ENCODE measurements at places on chromosomes 13 and 19. TPM values are rescaled to one million over a fixed set of nuclear protein-coding genes. Genes with fewer than 3 reads are reported as not detected.
A peak's percentile ranks its signal among the peaks of the same experiment; 100 is the strongest.

KANK3 gene
- total RNA-seq, result 0.36 TPM

FPR1 gene
- not detected for total RNA-seq

IL17D gene
- 0.20 TPM for total RNA-seq

TSEN34 gene
- 8.5 TPM for total RNA-seq

DNA sequence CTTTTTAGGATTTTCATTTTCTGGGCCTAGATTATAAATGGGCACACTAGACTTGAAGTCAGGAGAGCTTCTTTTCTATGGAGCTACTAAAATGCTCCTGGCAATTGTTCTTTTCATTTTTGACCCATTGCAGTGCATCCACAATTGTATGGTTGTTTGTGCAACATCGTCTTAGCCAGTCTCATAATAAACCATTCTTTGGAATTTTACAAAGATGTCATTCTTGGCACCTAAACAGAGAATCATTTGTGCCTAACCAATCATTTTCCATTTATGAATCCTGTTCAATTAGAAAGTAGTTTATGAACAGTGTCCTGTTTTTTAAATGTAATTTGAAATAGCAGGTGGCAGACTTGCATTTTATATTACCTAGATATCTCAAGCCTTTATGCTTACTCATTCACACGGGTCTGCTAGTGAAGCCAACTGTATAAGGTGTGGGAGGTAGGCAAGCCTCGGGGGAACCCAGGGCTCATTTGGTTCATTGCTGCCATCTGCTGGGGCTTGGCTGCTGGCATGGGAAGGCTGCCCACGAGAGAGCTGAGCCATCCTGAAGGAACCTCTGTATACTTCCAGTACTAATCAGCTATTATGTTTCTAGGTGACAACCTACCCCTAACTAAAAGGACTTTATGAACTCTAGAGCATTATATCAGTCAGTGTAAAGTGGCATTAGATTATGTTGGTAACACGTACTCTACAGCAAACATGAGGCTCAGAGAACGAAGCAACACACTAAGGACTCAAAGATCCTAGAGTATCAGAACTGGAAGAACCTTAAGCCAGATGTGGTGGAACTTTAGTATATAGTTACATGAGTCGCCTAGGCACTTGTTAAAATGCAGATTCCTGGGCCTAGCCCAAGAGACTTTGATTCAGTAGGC is 60.0 kb downstream of the TPT1 start:
- H3K36me3 ChIP-seq, result peaks cover 25% of the 10 kb centered on the region
- H3K27ac ChIP-seq, result no peak overlapping the region
- H3K4me1 ChIP-seq, result peaks cover 5% of the 10 kb centered on the region
- DNase-seq, result peak; percentile 79
- H3K27me3 ChIP-seq, result no peaks in the 10 kb centered on the region

GRCh38 chr19:41702171-41702651 is 6.2 kb upstream of the CEACAM5 start:
- H3K27me3 ChIP-seq, result peaks cover 19% of the 10 kb centered on the region
- no peak overlapping the region for H3K27ac ChIP-seq
- peaks cover 2% of the 10 kb centered on the region for H3K4me1 ChIP-seq
- H3K36me3 ChIP-seq, result no peaks in the 10 kb centered on the region

GRCh38 chr13:71577127-71577526 is 289.9 kb downstream of the DACH1 start:
- H3K4me1 ChIP-seq, result no peaks in the 10 kb centered on the region
- no peaks in the 10 kb centered on the region for H3K27me3 ChIP-seq
- H3K4me3 ChIP-seq, result no peak overlapping the region
- DNase-seq, result no peak

GRCh38 chr19:11092181-11092538 is 2.9 kb downstream of the LDLR start:
- peaks cover 49% of the 10 kb centered on the region for H3K36me3 ChIP-seq
- peaks cover 62% of the 10 kb centered on the region for H3K4me1 ChIP-seq
- peak overlapping the region; percentile 94 for H3K27ac ChIP-seq
- DNase-seq, result peak; percentile 59

- H3K4me3 ChIP-seq, result peak overlapping the region; percentile 75
- no peak overlapping the region for H3K27ac ChIP-seq
- no peaks in the 10 kb centered on the region for H3K36me3 ChIP-seq
- peaks cover 5% of the 10 kb centered on the region for H3K27me3 ChIP-seq
- peak; percentile 10 for DNase-seq
Observed at GRCh38 chr13:26784704-26785639, 24.4 kb upstream of the GPR12 start.

DNA sequence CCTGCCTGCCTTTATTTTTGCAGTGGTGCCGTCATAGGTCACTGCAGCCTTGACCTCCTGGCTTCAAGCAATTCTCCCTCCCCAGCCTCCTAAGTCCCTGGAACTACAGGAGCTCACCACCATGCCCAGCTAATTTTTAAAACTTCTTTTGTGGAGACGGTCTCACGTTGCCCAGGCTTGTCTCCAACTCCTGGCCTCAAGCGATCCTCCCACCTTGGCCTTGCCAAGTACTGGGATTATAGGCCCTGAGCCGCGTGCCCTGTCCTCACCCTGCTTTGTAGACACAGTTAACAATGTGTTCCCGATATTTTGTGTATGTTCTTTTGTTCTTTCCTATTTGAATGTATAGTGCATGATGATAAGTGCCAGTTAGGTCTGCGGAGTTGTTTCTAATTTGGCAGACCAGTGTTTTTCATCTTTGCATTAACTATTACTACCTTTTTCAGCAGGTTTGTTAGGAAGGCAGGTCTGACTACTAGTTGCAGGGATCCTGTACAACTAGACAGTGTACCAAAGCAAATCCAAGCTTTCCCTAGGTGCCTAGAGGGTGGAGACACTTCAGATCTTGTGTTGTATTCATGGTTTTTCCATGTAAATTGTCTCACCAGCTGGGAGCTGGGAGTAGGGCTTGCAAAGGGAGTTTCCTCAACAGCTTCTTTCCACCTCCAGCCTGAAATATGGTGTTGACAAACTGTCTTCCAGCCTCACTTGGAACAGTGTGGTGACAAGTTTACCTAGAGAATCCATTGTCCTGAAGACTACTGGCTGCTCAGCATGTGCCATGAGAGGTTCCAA is 9.5 kb upstream of the WTIP start:
- H3K27me3 ChIP-seq, result no peaks in the 10 kb centered on the region
- peaks cover 31% of the 10 kb centered on the region for H3K36me3 ChIP-seq
- H3K27ac ChIP-seq, result no peak overlapping the region
- no peak for DNase-seq
- H3K4me1 ChIP-seq, result peaks cover 19% of the 10 kb centered on the region
- no peak overlapping the region for H3K4me3 ChIP-seq

GRCh38 chr19:19404879-19405860 is at the start of gene GATAD2A:
TSS of gene GATAD2A (plus strand) at chr19:19405675. CDS start at chr19:19465346, 59,671 bp downstream.
- H3K36me3 ChIP-seq, result no peaks in the 10 kb centered on the region
- H3K4me3 ChIP-seq, result peak within 1 kb of the TSS; percentile 86
- H3K27ac ChIP-seq, result peak within 1 kb of the TSS; percentile 91
- DNase-seq, result peak; percentile 88
- H3K27me3 ChIP-seq, result no peaks in the 10 kb centered on the region

GRCh38 chr13:114147803-114148520 is 15.5 kb upstream of the RASA3 start:
- peak overlapping the region; percentile 50 for H3K4me3 ChIP-seq
- no peaks in the 10 kb centered on the region for H3K27me3 ChIP-seq
- peak overlapping the region; percentile 91 for H3K27ac ChIP-seq
- H3K36me3 ChIP-seq, result no peaks in the 10 kb centered on the region

DNA sequence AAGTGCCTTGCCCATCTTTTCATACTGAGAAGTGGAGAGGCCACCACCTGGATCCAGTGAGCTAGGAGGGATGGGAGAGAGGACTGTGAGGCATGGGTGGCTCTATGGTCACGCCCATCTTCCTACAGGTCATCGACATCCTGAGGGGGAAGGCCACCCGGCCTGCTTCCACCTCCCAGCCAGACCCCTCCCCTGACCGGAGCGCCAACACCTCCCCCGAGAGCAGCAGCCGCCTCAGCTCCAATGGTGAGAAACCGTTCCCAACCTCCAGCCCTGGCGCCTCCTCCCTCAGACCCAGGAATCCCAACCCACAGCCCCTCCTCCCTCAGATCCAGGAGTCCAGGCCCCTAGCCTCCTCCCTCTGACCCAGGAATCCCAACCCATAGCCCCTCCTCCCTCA is 10.1 kb downstream of the BCL3 start:
- peaks cover 62% of the 10 kb centered on the region for H3K36me3 ChIP-seq
- no peaks in the 10 kb centered on the region for H3K27me3 ChIP-seq
- peak overlapping the region; percentile 74 for H3K27ac ChIP-seq
- DNase-seq, result no peak
- peaks cover 55% of the 10 kb centered on the region for H3K4me1 ChIP-seq

- H3K27me3 ChIP-seq, result peaks cover 57% of the 10 kb centered on the region
- peak; percentile 29 for DNase-seq
- peak overlapping the region; percentile 94 for H3K4me3 ChIP-seq
- H3K36me3 ChIP-seq, result peaks cover 1% of the 10 kb centered on the region
Observed at GRCh38 chr13:75480671-75481175, 1.2 kb downstream of the TBC1D4 start.

DNA sequence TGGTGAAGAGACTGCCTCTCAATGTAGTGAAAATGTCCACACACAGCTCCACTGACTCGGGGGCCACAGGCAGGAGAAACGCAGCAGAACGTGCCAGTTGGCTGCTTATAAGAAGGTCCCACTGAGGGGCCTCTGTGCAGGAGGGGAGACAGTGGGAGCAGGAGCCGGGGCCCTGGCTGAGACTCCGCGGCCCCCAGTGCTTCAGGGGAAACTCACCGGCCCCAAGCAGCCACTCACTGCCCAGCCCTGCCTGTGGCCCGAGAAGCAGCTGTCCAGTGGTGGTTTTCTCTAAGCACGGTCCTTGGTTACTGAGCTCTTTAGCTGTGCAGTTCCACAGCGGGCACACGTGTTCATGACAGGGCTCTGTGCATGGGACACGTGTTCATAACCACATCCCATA is 91.9 kb upstream of the MCF2L start:
- no peak for DNase-seq
- H3K36me3 ChIP-seq, result peaks cover 21% of the 10 kb centered on the region
- H3K4me3 ChIP-seq, result no peak overlapping the region
- H3K27me3 ChIP-seq, result no peaks in the 10 kb centered on the region
- H3K27ac ChIP-seq, result no peak overlapping the region

- H3K27ac ChIP-seq, result no peak overlapping the region
- H3K36me3 ChIP-seq, result no peaks in the 10 kb centered on the region
- H3K27me3 ChIP-seq, result peaks cover 14% of the 10 kb centered on the region
- no peak for DNase-seq
- no peaks in the 10 kb centered on the region for H3K4me1 ChIP-seq
Observed at GRCh38 chr19:33339016-33339984, 34.2 kb upstream of the CEBPG start.

GRCh38 chr13:95987841-95988240 is 65.4 kb downstream of the UGGT2 start:
- no peak overlapping the region for H3K27ac ChIP-seq
- no peaks in the 10 kb centered on the region for H3K36me3 ChIP-seq
- DNase-seq, result no peak

DNA sequence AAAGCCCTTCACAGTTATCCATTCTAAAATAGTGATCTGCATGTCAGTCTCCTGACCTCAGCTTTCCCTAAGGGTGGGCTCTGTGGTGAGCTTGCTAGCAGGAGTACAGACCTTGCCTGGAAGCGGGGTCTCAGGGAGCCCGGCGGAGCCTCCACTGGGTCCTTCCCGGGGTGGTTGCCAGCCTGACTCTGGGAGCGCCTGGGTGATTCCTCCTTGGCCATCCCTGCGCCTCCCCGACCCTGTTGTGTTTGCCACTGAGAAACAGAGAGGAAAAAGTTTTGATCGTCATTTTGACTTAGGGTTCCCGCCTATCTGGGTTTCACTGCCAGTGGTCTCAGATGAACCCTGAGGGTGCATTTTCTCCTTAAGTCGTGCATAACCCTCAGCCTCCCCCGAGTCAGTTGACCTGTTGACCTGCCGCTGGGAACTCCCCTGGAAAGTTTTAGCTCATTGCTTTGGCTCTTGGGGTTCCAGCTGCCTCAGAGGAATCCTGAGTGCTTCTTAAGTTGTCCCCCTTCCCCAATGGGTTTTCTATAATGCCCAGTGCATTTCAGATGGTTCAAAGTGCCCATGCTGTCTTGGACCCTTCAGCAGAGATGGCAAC is 117.8 kb downstream of the RAB20 start:
- no peak for DNase-seq
- no peaks in the 10 kb centered on the region for H3K36me3 ChIP-seq
- H3K4me3 ChIP-seq, result no peak overlapping the region

GRCh38 chr19:44258835-44259413 is 762 bp upstream of the ZNF233 start:
- H3K27ac ChIP-seq, result no peak overlapping the region
- peaks cover 5% of the 10 kb centered on the region for H3K4me1 ChIP-seq
- no peaks in the 10 kb centered on the region for H3K27me3 ChIP-seq

DNA sequence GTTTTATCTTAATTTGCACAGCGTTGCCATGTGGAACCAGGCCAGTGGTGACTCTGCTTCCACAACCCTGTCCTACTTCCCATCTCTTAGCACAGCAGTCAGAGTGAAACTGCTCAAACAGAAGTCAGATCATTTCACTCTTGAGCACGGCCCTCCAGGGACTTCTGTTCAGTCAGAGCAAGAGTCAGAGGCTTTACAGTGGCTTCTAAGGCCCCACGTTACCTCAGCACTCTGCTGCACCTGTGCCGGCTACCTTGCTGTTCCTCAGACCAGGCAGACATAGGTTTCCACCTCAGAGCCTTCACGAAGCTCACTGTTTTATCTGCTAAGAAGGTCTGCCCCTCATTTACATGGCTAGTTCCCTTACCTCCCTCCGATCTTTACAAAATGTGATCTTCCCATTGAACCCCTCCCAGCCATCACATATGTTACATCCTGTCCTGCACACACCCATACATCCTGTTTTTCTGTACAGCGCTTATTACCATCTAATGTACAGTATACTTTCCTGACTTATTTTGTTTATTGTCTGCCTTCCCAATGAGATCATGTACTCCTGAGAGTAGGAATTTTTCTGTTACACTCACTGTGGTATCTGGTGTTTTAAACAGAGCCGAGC is 41.6 kb downstream of the TM9SF2 start:
- DNase-seq, result peak; percentile 80
- peaks cover 47% of the 10 kb centered on the region for H3K4me1 ChIP-seq
- no peak overlapping the region for H3K27ac ChIP-seq
- no peak overlapping the region for H3K4me3 ChIP-seq
- no peaks in the 10 kb centered on the region for H3K27me3 ChIP-seq

Data from activated naive CD4-positive, alpha-beta T cell treated with anti-CD3 and anti-CD28 coated beads for 36 hours (primary cell).